ENCODE measurements at places on chromosomes 5 and 9.

- no peak for DNase-seq
Measured at GRCh38 chr5:124210111-124210910, 536.1 kb downstream of the ZNF608 start.

DNA sequence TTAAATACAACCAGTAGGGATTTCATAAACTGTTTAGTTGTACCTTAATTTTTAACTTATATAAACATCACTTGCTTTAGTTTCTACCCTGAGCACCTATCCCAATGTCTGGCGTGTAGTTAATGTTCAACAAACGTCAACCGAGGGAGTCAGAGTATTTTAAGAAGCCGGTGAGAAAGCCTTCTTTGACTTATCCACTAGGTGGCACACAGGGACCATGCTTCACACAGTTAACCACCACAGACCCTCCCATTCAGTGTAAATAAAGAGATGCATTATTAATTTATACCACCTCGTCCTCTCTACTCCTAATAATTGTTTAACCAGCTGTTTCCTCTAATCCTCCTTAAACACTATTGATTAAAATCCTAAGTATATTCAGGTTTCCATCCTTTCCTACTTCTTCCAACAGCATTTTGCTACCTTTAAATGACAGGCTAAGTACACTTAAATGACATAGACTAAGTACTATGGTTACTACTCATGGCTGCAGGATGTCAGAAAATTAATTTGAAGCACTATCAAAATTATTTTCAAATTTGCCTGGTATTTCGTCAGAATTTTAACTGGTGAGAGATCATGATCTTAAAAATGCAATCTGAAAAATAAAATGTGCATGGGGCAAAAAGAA is 2.3 kb downstream of the HAPLN1 start:
- peak; percentile 69 for DNase-seq

GRCh38 chr9:86082870-86083269 is 16.5 kb downstream of the GOLM1 start:
- no peak for DNase-seq

DNA sequence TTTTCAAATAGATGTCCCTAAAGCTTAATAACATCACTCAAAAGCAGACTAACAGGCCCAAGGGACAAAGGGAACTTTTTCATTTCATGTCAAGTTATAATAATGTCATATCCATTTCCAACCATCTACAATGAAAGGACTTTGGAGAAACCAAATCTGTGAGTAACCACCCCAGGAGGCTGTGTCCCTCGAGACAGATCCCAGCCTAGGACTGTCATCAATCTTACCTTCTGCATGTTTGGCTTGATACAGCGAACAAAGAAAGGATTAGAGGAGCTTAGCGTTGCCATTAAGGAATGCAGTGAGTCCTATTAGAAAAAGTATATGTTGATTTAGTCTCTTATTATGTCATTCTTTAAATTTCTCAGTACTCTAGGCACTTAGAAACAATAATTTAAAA is 137.8 kb upstream of the RETREG1 start:
- no peak for DNase-seq

GRCh38 chr5:132220491-132220890 is 7.2 kb downstream of the P4HA2 start:
- DNase-seq: no peak

- DNase-seq: no peak
Measured at GRCh38 chr5:52867809-52868208, 80.1 kb downstream of the ITGA1 start.

DNA sequence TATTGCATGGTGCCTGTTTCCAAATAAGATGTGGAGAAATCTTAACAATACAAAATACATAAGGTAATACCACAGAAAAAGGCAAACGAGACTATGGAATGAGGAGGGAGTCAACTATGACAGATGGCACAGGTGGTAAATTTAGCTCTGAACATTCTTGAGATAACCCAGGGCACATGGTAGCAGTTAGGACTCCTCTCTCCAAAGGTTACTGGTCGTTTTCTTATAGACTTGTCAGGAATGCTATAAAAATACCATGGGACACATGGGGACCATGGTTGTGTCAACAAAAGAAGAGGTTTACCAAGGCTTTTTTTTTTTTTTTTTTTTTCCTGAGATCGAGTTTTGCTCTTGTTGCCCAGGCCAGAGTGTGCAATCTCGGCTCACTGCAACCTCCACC is 209.4 kb upstream of the RFX3 start:
- DNase-seq: no peak

GRCh38 chr9:72903103-72903502 is 49.8 kb downstream of the ALDH1A1 start:
- DNase-seq: no peak

GRCh38 chr5:56154732-56155484 is 78.2 kb downstream of the ANKRD55 start:
- no peak for DNase-seq

DNA sequence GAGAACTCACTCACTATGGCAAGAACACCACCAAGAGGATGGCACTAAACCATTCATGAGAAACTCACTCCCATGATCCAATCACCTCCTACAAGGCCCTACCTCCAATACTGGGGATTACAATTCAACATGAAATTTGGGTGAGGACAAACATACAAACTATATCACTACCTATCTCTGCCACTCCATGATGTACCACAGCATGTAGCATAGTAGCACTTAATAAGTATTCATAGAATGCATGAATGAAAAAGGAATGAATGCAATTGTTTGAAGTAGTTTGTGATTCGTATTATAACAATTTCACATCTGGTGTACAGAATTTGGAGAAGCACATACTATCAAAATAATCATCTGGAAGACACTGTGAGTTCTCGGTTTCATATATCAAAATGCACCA is 27.9 kb upstream of the SLC24A2 start:
- DNase-seq: no peak

GRCh38 chr9:100083448-100084127 is 15.2 kb downstream of the ERP44 start:
- DNase-seq: no peak

GRCh38 chr5:41903382-41903891 is 707 bp upstream of the RIMOC1 start:
- no peak for DNase-seq

DNA sequence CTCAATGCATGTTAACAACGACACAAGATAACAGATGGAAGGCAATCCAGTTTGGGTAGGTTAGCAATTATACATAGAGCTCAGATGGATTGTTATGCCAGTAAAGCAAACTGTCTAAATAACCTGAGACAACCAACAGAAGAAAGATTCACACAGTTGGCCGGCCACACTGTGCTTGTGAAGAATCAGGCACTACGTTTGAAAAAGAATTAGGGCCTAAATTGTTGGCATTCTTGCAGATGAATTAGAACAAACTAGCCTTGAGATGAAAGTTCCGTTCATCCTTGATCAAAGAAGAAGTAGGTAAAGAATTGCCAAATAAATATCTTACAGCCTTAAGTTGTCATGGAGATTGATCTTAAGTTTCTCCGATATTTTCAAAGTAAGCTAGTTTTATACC is 210.6 kb downstream of the CDH18 start:
- DNase-seq: no peak

- no peak for DNase-seq
Measured at GRCh38 chr5:103624675-103625074, 62.1 kb upstream of the NUDT12 start.

- no peak for DNase-seq
Measured at GRCh38 chr9:19451240-19452087, 42.7 kb downstream of the ACER2 start.

DNA sequence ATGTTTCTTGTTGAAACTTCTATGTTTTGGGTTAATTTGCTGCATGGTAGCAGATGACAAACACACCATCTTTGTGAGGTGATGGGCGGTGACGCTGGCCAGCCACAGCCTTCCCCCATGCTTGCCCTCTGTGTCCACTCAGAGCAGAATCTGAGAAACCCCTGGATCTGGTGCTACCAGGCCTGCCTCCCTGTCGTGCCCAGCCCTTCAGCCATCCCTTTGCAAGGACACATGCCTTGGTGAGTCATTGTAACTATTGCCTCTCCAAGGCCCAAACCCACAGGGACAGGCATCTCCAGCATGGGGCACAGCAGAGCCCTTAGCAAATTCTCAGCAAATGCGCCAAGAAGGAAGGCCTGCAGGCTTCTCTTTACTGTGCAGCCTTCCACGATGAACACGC is 48.1 kb upstream of the FCN1 start:
- DNase-seq: no peak

DNA sequence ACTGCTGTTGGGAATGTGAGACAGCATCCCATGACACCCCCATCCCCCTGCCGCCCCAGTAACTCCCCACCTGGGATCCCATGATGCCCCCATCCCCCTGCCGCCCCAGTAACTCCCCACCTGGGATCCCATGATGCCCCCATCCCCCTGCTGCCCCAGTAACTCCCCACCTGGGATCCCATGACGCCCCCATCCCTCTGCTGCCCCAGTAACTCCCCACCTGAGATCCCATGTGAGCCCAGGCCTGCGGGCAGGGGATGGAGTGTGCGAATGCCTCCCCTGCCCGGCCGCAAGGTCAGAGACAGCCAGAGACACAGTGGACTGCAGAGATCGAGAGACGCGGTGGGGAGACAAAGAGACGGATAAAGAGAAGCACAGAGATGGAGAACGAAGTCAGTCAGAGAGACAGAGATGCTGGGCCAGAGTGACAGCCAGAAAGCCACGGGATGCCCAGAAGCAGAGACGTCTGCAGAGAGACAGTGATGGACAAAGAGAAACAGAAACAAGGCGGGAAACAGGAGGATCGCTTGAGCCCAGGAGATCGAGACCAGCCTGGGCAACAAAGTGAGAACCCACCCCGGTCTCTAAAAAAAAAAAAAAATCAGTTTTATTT is 992 bp downstream of the SH2D3C start:
- DNase-seq: no peak

- peak; percentile 45 for DNase-seq
Measured at GRCh38 chr9:4517274-4517673, 27.0 kb downstream of the SLC1A1 start.

- DNase-seq: no peak
Measured at GRCh38 chr5:6551287-6551954, 81.4 kb downstream of the NSUN2 start.

- no peak for DNase-seq
Measured at GRCh38 chr9:128550226-128550625, 2.2 kb upstream of the SPTAN1 start.

- no peak for DNase-seq
Measured at GRCh38 chr9:71643330-71643729, 125.0 kb downstream of the CEMIP2 start.

- DNase-seq: no peak
Measured at GRCh38 chr5:142758062-142758795, 11.9 kb upstream of the ARHGAP26 start.

DNA sequence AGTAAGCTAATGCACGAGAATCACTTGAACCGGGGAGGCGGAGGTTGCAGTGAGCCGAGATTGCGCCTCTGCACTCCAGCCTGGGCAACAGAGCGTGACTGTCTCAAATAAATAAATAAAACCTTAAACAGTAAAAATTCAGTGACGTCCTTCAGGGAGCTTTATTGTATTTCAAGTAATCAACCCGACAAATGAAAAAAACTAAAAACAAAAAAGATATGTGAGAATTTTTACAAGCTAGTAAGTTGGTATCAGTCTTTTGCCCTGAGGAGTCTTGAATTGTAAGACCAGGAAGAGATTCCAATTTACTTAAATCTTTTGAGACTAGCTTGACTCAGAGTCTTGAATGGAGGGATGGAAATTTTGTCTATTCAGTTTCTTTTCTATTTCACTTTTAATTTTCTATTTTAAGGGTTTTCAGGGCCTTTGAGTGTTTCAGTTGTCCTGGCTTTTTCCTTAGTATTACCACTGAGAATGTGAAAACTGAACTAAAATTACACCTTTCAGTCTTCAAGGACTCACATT is 126.0 kb upstream of the DHFR start:
- DNase-seq: no peak

DNA sequence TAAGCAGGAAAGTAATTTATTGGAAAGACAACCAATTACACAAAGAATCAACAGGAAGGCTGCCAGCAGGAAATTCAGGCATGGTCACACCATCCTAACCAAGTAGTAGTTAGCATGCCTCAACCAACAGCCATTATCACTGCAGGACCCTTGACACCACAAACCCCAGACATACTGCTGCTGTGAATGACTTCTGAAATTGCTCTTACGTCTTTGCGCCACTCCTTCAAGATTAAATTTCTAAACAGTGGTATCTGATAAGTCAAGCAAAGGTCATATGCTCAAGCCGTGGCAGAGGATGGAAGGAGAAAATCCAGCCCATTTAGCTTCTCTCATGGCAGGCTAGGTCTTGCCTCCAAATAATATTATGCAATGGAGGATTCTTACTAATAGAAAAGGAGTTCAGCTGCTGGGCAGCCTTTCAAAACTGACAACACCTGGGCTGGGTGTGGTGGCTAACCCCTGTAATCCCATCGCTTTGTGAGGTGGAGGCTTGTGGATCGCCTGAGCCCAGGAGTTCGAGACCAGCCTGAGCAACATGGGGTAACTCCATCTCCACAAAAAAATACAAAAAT is 5.0 kb upstream of the PTGER4 start:
- no peak for DNase-seq

DNA sequence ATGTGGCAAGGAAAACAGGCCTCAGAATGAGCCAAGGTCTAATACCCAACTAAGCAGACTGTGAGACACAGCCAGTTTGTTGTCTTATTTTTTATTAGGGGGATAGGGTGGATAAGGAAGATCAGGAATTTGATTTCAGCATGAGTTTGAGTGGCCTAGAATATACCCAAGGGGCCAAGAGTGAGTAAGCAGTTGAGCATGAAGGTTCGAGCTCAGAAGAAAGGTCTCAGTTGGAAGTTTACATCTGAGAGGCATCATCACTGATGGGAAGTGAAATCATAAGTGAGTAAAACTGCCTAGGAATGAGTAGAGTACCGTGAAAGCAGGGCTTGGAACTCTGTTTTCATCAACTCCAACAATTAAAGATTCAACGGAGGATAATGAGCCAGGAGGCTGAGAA is 12.6 kb downstream of the PSMD5 start:
- DNase-seq: no peak

DNA sequence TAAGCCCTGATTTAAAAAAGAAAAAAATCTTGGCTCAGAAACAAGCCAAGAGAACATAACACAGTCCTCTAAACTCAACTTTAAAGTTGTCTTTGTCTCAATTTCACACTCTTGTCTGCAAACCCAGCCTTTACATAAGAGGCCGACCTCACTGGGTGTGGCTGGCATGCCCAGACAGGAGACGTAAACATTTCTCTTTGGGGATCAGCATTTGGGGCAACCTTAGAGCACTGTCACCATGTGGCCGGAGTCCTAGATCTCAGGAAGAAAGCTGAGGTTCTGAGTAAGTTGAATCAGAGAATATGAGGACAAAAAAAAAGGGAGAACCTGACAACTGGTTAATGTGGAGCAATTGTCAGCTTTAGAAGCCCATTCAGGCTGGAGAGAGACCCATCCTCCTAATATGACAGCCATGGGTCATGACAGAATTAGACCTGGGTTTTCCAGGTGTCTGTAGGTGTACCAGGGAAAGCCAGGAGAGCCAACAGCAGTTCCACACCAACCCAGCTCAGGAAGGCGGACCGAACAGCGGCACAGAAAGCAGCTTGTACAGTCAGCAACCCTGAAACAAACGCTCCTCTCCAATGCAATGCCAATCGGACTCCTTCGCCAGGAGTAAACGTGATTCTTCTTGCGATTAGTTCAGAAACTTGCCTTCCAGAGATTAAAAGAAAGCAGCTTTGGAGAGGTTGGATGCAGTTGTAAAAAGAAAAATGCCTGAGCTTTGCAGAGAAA is 97.9 kb upstream of the MAP3K1 start:
- no peak for DNase-seq

All from Calu3 (cell line).